ENCODE measurements at places on chromosomes 2 and 18.

- DNase-seq: no peak
These were observed 280.9 kb upstream of the FANCL start for GRCh38 chr2:58521803-58522554.

GRCh38 chr18:34493566-34494358 is 216.3 kb upstream of the DTNA start:
- DNase-seq: peak; percentile 52

DNA sequence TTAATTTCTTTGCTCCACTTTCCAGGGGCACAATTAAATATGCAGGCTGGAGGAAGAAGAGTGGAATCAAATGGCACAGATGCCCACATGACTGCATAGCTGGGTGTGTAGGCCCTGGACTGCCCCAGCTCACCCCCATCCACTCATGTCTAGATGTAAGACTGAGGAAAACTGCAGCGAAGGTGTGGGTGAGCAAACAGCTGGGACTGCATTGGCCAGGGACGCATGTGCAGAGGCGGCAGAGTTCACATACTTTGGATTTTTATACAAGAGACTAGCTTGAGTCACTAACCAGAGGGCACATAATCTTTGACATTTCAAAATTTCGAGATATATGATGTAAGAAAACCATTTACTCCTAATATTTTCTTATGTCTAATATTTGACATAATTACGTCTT is 60.1 kb downstream of the SPIRE1 start:
- DNase-seq: peak; percentile 59

DNA sequence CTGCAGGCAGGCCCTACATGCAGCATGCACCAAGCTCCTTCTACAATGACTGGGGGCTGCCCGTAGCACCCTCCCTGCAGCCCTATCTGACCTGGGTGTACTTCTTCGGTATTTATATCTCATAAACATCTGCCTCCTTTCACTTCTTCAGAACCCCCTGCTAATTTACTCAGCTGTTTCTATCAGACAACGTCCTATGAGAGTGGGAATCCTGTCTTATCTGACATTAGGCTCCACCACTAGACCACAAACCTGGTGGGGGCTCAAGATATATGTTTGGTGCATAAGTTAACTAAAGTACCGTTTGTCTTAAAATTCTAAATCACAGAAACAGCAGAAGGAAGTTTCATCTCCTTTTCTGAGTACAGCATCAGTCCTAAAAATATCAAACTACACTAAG is 10.6 kb downstream of the HSBP1L1 start:
- DNase-seq: no peak

DNA sequence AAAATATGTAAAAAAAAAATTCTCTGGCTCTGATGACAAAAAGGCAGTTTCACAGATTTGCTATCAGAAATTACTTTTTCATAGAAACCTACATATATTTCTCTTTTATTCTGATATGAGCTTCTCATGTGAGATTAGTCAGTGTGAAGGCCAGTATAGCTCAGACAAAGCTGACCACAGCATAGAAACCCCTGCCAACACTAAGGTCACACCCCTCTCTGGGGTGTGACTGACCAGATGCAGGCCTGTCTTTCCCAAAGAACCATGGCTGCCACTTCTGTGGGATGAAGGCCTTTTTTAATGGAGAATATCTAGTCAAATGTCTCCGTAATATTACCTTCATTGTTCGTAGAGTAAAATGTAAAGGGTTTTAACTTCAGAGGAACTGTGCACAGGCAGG is 330.3 kb upstream of the KCNJ3 start:
- DNase-seq: no peak

GRCh38 chr2:946073-946948 is 4.3 kb upstream of the SNTG2 start:
- DNase-seq: no peak

DNA sequence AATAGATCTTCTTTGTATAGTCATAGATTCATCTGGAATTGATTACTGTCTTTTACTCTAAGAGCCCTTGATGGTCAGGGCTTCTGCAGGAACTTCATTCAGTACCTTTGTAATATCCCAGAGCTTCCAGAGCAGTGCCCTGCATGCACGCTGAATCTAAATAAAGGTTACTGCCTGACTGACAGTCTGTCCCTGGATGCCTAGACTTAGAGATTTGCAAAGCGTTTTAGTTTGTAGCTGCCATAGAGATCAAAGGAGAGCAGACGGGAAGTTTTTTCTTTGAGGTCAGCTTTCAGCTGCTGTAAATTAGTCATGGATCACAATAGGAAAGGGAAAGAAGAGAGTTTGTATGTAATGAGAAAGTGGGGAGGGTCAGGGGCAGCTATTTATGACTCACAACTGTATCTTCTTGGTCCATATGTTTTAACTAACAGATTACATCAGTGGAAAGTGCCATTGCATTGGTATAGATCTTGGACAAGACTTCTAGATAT is 45.2 kb upstream of the NYAP2 start:
- no peak for DNase-seq

DNA sequence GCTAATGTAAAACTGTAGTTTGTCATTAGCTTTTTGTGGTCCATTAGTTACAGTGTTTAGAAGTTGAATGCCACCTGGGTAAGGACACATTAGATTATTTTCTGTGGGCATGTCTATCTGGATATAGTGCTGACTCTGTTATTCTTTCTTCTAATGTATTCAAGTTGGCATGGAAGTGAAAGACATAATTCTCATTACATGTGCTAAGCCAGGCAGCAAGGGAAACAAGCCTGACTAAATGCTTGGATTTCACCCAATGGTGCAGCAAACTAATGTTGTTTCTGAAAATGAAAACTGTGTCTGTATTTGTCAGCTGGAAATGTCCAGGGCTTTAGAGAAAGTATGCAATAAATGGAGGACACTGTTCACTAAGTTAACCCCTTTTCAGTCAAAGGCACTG is 100.7 kb downstream of the NUP35 start:
- no peak for DNase-seq

DNA sequence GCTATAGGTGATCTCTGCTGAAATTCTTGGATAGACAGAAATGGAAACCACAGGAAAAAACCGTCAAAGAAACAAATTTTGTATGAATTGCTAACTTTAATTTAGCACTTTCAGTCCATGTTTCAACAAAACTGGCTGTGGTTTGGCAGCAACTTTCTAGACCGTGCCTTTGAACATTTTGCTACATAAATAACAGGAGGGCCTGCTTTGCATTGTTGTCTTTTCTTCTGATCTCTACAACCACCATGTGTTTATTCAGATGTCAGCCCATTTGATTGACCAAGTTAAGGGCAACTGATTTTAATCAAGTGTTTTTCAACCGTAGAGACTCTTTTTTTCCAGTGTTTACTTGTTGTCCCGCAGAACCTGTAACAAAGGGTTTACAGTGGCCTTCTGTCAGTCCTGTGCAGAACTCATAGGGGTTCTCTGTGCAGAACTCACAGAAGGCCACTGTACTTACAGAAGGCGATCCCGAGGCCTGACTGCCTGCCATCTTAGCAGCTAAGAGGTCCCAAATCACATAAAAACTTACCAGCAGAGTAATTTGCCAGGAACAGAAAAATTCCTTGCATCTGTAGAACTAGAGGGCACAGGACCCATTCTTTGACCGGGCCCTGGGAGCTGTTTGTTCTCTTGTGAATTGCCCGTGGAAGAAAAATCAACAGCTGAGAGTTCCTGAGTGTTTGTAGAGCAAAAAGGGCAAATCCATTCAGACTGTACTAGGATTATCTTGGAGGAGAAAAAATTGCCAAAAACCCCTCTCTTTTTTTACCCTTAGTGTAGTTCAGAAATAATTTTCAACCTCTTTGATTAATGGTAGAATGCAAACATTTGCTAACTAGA is 120.6 kb downstream of the PRKRA start:
- DNase-seq: no peak

- DNase-seq: no peak
These were observed 62.4 kb upstream of the MMADHC start for GRCh38 chr2:149650006-149650405.

All from lower lobe of right lung (tissue), 2 donors.